ENCODE measurements at places on chromosomes 16 and 17.
A peak's percentile ranks its signal among the peaks of the same experiment; 100 is the strongest.

DNA sequence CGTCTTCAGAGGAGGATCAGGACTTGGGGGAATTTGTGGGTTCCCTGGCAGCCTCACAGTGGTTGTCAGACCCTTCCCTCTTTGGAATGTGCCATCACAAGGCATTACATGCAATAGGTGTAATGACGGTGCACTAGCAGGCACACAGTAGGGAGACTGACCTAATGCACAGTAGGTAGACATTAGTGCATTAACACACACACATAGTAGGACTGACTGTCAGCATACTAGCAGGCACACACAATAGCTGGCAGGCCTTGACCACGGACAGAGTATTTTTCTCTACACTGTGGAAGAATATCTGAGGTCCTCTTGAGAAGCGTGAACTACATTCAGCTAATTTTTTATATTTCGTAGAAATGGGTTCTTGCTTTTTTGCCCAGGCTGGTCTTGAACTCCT is 10.9 kb upstream of the UBALD2 start:
- no peak for DNase-seq

GRCh38 chr17:74475189-74475588 is 8.8 kb downstream of the CD300A start:
- DNase-seq = no peak

DNA sequence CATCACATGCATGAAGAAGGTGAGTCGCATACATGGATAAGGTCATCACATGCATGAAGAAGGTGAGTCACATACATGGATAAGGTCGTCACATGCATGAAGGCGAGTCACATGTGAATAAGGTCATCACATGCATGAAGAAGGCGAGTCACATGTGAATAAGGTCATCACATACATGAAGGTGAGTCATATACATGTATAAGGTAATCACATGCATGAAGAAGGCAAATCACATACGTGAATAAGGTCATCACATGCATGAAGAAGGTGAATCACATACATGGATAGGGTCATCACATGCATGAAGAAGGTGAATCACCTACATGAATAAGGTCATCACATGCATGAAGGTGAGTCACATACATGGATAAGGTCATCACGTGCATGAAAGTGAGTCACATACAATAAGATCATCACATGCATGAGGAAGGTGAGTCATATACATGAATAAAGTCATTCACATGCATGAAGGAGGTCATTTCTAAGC is 105.1 kb upstream of the SDK2 start:
- DNase-seq = no peak

DNA sequence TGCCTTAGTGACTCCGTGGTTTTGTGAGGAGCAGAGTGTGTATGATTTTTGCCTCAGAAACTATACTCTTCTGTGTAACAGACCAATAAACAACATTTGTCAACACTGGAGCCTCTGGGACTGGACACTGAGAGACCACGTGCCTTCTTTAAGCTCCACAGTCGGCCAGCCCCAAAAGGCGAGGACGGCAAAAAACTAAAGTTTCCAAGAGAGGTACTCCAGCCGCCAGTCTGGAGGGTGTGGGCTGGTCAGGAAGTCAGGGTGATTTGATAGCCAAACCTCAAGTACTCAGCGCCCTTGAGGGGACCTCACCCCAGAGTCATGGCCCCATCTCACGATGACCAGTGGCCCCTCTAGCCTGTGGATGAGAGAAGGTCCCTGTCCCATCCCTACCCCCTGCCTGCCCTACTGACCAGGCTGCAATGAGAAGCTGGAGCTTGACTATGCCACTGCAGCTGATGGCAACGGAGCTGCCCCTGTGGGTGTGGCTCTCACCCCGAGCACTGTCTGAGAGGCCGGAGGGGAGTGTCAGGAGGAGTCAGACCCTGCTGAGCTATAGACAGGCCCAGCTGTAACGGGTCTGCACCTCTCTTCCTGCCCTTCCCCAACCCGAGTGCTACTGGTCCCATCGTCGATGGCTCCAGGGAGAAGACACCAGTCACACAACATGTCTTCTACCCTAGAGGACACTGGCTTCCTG is 19.8 kb downstream of the MNT start:
- no peak for DNase-seq

- DNase-seq = no peak
Observed at GRCh38 chr17:19707728-19708221, 8.6 kb downstream of the SLC47A2 start.

DNA sequence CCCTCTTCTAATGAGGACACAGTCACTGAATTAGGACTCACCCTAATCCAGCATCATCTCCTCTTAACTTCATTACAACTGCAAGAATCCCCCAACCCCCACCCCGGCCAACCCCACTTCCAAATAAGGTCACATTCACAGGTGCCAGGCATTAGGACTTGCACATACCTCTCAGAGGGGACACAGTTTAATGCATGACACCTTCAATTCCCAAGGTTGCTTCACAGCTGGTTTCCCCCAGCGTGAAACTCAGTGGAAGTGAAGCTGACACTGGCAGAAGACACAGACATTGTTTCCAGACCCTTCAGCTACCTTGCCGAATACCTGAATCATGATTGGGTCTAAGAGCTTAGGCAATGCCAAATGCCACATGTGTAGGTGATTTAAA is 217.0 kb upstream of the DYNLRB2 start:
- no peak for DNase-seq

DNA sequence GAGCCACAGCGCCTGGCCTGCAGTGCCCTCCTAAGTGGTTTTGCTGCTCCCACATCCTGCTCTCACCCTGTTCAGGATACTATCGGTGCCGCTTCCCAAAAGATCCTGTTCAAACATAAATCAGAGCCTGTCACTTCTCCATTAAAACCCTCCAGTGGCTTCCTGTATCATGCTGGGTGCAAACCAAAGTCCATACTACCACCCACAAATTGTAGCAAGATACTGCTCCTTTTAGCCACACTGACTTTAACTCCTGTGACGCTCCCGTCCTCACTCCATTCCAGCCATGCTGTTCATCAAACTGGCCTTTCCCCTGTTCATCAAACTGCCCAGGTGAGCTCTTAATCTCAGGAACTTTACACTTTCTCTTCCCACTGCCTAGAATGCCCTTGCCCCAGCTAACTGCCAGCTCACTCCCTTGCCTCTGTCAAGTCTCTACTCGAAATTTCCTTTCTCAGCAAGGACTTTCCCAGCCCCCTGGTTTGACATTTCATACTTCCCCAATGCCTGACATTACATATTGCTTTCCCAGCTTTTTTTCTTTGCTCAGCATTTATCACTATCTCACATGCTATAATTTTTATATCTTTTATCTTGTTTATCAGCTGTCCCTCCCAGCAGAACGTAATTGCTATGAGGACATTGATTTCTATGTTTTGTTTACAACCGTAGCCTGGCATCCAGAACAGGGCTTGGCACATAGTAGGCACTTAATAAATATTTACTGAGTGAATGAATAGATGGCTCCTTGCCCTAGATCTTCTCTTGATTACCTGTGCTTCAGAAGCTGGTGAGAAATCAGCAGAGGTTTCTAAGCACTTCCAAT is 44.3 kb upstream of the SMURF2 start:
- no peak for DNase-seq

DNA sequence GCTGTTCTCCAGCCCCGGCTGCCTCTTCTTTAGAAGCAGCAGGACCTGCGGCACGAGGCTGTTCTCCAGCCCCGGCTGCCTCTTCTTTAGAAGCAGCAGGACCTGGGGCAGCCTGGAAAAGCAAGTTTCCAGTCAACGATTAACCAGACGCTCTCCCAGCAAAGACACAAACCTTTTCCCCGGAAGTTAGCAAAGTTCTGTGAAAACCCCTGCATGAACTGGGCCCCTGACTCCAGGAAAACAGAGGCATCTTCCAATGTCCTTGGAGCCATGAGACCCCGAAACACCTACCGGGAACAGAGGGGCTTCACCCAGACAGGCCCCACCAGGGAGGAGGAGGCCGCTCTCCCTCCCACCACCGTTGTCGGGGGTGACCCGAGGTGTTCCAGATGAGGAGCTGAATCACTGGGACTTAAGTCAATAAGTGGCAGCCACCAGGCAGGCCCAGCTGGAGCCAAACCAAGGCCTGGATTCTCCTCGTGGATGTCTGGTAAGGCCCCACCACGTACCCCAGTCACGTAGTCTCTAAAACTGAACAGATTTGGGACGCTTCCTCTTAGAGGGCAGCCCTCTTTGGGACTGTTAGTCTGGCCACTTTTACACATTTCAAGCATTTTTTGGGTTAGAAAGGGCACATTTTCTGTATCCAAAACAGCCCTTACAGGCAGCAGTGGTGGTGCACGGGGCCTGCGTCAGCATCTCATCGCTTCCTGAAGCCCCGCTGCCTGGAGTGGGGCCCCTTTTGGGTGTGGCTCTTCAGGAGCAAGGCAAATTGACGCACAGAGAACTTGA is at the start of gene RPH3AL:
RPH3AL (minus strand) TSS at position 387 of the 792 bp plus-strand sequence. CDS start 25,264 bp downstream, outside the sequence.
- DNase-seq = peak; percentile 16

DNA sequence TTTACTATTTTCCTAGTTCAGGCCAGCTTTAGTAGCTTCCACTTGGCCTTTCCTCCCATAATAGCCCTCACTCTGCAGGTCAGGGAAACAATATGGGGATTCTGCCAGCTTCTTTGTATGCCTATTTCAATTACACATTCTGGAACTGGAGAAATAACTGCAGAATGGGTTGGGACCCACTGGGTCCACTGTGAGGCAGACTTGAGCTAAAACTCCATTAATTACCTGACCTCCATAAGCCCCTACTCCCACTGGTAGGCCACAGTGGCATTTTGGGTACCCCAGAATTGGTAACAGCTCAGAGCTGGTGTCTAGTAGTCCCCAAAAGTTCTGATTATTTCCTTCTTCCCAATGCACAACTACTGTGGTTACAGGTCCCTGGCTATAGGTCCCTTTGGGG is 16.7 kb upstream of the TENT4B start:
- no peak for DNase-seq

DNA sequence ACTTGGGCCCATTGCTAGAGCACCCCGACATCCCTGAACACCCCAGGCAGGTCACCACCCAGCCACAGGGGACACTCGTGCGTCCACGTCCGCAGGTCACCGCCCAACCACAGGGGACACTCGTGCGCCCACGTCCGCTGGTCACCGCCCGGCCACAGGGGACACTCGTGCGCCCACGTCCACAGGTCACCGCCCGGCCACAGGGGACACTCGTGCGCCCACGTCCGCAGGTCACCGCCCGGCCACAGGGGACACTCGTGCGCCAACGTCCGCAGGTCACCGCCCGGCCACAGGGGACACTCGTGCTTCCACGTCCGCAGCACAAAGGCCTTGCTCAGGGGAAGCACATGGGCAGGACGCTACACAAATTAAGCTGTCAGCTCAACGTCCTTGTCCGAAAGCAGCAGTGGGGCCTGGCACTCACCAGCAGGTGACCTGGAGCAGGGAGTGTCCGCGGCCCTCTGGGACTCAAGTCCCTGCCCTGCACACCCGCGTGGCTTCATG is 17.7 kb downstream of the GALNS start:
- no peak for DNase-seq

GRCh38 chr17:29157310-29157709 is 22.9 kb downstream of the MYO18A start:
- DNase-seq = no peak

DNA sequence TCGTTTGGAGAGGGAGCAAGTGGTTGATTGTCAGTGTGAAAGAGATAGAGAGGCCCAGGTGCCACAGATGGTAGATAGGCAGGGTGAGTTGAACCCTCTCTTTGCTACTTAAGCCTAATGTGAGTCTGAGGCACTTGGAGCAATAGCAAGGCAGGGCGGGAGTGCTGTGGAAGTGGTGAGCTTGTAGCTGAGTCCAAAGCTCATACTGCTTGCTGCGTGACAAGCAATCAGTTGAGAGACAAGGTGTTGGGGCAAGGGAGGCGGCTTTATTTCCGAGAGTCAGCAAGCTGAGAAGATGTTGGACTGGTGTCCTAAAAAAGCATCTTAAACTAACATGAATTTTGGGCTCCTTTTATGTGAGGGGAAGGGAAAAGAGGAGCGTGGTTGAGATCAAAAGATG is 112.9 kb upstream of the ZKSCAN2 start:
- DNase-seq = no peak

DNA sequence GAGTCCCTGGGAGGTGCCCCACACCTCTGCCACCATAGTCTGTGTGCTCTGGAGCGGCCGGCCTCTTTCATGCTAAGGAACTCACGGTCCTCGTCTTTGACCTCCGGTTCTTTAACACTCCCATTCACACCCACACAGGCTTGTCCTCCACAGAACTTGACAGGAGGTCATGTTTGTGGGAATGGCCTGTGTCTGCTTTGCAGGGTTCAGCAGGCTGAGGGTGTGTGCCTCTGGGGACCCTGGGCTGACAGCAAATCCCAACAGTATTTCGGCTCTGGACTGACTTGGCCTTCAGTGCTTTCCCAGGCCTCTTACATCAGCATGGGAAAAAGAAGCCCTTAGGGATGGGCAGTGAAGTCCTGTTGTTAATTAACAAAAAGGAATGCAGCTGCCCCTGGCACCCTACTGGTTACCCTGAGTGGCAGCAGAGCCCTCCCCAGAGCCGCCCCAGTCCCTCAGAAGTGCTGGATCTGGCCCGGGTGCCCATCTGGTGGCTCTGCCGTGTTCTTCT is 35.4 kb upstream of the ADORA2B start:
- no peak for DNase-seq

DNA sequence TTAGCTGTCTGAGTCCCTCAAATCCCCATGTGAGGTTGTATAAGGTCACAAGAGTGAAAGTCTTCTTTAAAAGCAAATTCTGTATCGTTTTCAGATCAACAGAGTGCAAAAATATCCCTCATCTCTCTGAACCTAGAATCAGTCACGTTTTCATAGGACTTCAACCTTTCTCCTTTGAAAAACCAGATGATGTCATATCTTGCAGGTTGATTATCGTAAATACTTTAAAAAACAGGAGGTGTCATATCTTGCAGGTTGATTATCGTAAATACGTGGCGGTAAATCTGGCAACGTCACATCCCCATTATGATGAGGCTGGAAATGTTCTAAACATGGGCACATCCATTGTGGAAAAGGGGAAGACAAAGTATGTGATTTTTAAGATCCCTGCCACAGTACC is 25.9 kb downstream of the BCO1 start:
- DNase-seq = no peak

DNA sequence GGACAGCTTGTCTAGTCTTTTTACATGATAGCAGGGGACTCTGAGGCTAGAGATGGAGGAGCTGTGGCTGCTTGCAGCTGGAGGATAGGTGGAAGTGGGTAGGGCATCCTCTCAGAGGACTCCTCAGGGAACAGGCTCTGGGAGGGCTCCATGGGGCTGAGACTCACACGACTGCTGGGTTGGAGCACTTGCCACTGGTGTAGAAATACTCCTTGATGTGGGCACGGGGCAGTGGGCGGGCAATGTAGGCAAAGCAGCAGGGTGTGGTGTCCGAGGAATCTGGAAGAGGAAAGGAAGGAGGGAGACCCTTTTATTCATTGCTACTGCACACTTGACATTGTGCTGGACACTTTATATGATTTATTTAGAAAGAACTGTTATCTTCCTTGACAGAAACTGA is 1.8 kb downstream of the CCL5 start:
- DNase-seq = peak; percentile 37

GRCh38 chr17:73424571-73424970 is 112.8 kb upstream of the CDC42EP4 start:
- DNase-seq = no peak

DNA sequence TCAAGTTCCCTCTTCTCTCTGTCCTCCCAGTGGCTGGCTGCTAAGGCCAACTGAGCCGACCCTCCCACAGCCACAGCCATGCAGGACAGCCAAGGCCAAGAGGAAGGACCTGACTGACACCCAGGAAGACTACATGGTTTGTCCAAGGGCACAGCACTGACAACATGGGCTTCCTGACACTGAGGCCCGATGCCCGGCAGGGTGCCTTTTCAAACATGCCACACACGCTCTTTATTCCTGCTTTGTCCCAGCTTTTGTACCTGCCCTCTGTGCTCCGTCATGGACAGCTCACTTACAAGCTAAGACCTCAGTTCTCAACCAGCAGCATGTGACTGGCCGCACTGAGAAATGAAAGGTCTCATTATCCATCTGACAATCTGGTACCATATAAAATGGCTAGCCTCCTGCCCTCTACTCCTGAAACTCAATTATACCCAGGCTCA is 45.8 kb downstream of the TEX2 start:
- DNase-seq = no peak

Data from CD4-positive, alpha-beta T cell treated with Interleukin-4 for 1 hour (primary cell).